ENCODE measurements at places on chromosomes 6 and 20.

DNA sequence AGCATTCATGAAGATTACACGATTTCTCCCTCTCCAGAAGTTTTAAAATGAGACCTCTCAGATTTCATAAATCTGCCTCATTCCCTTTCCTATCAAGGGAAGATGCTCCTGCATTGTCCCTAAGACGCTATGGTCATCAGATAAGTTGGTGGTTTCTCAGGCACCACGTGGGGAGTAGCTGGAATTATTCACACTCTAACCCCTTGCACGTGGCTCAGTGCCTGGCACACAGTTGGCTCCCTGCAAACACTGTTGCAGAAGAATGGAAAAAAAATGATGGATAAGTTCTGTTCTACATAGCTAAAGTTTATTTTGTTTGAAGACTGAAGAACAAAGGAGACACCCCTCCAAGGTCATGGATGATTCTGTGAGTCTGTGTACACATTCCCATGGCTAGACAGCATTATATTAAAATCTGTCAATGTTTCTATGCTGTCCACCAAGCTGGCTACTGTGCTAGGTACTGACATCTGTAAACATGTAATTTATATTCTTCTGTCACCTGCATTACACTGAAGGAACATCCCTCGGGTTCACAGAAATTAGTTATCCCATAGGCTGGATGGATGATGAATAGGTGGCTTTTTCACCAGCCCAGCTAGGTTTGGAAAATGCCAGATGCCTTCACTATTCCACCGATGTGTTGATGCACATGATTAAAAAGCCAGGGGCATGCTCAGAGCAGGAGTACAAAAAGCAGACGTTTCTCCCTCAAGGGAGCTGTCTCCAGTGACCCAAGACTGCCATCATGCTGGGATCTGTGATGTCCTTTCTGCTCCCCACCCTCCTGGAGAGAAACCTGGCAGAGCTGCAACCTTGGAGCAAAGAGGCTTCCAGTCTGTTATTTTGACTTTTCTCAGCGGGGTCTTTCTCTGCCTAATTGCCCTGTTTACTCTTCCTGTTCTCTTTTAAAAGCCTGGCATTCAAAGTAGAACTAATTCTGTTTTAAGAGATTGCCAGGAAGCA lies 610.5 kb downstream of the UTRN start:
- no peak for DNase-seq

GRCh38 chr20:37381621-37382471 lies 35.9 kb downstream of the SRC start:
- DNase-seq: no peak

DNA sequence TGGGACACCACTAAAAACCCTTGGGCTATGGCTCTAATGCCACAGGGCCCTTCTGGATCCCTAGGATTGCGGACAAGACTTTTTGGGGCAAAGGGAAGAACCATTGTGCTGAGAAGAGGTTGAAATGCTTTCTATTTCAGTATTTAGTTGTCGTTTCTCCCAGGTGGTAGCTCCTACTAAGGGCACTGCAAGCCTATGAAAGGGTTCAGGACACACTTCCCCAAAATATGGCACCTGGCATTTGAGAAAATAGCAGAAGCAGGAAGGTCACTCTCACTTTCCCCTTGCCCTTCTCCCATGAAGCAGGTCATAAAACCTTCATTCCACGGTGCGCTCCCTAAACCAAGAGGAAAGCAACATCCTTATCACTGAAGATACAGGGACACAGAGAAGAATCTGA lies 125.4 kb upstream of the GPR6 start:
- DNase-seq: no peak

DNA sequence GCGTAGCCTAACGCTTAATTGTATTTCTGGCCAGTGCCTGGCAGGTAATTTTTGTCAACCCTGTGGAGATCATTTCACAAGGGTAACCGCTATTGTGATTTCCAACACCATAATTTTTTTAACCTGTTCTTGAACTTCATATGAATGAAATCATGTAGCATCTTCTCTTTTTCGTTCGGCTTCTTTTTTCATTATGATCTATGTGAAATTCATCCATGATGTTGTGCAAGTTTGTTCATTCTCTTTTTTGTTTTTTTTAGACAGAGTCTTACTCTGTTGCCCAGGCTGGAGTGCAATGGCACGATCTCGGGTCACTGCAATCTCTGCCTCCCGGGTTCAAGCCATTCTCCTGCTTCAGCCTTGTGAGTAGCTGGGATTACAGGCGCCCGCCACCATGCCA lies 42.5 kb upstream of the TGM3 start:
- DNase-seq: no peak

GRCh38 chr20:58633161-58634053 lies 17.7 kb upstream of the STX16 start:
- DNase-seq: no peak

GRCh38 chr6:28683945-28684538 lies 158.4 kb downstream of the GPX5 start:
- peak; percentile 63 for DNase-seq

- DNase-seq: no peak
These were observed 229.3 kb downstream of the FARS2 start for GRCh38 chr6:5490501-5491069.

GRCh38 chr6:36853325-36853724 lies 14.1 kb upstream of the CPNE5 start:
- peak; percentile 78 for DNase-seq

DNA sequence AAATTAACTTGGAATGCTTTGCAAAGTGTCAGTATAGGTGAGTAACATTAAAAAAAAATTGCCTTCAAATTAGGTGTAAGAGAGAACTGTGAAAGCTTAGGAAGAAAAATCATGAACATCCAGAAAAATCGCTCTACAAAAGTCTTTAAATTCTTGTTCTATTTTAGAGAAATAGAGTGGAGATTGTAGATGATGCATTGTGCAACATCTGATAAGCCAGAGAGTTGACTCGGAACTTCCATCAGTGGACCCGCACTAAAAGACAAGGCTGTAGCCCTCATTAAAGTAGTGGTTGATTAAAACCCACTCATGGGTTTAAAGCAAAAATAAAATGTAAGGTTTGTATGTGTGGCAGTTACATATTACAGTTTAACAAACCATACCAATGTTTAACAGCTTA lies 35.8 kb downstream of the MAP3K4 start:
- no peak for DNase-seq

DNA sequence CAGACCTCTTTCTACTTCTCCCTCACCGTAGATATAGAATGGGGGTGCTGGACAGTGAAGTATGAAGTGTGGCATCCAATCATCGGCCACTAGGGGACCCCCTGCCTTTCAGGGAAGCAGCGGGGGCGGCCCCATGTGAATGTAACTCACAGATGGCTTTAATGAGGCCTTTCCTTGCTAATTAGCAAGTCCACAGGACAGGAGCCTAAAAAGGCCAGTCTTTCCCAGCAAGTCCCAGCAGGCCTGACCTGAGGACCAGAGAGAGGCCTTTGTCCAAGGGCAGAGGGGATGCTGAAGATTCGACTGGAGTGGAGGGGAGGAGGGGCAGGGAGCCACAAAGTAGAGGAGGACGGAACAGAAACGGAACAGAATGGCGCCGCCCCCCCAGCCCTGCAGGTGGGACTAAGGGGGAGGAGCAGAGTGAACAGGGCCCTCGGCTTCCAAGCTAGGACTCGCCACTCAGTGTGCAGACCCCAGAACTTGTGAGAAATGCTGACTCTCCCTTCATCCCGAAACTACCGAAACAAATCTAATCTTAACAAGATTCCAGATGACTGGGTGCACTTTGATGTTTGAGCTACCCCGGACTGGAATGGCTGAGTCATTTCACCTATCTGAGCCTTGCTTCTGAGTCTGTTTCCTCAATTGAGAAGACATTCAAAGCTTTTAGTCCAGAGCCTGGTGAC lies 5.8 kb downstream of the C6orf132 start:
- peak; percentile 67 for DNase-seq

DNA sequence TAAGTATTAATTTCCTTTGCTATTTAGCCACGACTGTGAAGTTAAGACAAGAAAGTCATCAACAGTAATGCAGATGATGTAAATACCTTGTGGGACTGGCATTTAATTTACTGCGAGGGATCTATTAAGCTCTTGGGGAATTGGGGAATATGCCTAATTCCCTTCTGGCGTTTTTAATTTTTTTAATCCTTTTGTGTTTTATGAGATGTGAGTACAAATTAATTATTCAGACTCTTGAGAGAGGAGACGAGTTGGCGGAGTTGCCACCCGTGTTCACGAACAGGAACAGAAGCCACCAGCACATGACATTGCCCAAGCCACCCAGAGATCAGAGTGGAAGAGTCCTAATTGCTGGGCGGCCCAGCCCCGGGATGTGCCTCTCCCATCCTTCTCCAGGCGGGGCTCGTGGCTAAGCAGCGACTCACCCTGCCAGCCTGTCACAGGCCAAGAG lies 533 bp upstream of the CRYBG1 start:
- DNase-seq: no peak

DNA sequence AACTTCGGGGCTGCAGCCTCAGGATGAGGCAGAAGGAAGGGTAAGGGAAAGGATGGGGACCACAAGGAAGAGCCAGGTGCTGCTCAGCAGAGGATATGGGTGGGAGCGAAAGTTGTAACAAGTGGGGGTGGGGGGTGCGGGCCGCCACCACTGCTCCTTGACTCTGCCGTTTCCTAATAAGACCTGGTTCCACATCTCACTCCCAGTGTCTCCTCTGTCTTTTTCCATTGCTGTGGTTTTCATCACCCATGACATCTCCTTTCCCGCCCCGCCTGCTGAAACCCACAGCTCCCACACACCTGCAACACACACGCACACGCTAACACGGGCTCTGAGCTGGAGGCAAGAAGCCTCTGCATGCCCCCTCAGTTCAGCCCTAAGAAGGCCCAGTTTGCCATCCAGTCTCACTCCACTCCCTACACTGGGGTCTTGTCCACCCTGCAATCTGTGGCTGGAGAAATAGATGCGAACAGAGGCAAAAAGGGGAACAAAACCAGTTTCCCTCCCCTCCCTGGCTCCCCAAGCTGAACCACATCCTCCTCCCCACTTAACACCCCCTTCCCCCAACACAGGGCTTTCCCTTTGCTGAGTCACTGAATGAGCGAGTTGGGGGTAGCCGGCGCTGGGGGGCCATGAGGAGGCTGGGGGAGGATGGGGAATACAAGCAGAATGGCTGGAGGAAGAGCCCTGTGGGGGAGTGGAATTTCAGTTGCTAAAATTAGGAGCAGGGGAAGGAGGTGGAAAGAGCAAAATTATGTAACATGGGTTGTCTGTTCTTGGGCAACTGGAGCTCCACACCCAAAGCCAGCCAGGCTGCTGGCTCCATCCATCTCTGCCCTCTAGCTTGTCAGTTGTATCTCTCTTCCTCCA lies 11.5 kb downstream of the NFKBIL1 start:
- no peak for DNase-seq

DNA sequence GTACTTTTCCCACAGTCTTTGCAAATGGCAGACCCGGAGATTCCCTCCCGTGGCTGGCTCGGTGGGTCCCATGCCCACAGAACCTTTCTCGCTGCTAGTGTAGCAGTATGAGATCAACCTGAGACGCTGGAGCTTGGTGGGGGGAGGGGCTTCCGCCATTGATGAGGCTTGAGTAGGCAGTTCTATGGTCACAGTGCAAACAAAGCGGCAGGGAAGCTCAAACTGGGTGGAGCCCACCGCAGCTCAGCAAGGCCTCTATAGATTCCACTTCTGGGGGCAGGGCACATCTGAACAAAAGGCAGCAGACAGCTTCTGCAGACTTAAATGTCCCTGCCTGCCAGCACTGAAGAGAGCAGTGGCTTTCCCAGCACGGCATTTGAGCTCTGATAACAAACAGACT lies 186.0 kb upstream of the KCNK16 start:
- DNase-seq: no peak

DNA sequence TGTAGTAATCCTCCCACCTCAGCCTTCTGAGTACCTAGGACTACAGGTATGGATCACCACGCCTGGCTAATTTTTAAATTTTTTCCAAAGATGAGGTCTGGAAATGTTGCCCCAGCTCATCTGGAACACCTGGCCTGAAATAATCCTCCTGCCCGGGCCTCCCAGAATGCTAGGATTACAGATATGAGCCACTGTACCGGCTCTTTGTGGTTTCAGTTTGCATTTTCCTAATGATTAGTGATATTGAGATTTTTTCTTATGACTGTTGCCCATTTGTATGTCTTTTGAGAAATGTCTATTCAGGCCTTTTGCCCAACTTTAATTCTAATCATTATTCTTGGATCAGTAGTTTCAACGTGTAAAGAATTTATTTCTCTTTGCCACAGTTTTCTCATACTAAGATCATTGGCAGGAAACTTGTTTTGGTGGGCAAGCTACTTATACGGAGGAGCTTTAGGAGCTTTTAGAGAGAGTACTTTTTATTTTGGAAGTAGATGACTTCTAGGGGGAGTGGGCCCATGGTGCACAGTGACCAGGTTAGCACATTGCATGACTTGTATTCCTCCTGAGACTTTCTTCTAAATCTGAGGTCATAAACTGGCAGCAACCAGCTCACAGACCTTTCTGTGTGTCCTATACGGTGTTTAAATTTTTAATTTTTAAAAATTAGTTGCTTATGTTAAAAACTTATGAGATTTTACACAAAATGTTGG lies 62.3 kb downstream of the STK4 start:
- DNase-seq: no peak

DNA sequence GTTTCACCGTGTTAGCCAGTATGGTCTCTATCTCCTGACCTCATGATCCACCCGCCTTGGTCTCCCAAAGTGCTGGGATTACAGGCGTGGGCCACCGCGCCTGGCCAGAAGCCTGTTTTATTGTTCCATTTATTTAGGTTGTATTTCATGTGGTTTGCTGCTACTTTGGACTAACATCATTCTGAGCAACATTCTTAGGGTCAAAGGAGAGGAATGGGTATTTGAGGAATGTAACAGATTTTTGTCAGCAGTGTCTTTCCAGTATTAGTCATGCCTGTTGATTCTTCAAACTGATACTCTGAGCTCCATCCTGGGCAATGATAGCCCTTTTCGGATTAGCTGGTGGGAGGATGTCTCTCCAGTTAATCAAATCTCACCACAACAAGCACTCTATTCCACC lies 213.0 kb upstream of the CITED2 start:
- peak; percentile 62 for DNase-seq

DNA sequence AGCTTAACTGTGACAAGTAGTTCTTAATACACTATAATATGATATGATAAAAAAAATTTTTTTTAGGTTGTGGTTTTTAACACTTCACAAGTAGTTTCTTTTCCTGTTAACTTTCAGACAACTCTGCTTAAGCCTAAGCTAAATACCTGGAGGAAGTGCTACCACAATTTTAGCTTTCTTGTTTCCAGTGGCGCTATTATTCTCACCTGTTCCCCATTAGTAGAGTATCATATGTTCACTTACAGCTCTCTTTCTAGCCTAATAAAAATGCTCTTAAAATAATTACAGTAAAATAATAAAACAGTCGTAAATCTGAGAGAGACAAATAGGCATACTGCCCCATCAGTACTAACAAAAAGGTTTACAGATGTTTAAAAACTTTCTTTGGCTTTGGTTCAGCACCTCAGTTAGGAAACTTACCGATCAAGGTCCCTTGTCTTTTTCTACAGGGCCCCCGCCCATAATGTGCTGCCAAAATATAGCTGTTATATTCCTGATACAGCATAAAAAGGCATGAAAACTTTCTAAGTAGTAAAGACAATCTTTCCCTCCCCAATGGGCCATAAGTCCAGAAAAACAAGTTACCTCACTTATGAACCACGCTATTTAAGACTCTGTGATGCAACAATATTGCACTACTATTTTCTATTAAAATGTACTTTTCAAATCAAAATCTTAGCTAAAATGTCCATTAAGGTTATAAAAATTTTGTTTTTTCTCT lies 57.9 kb downstream of the SESN1 start:
- no peak for DNase-seq

GRCh38 chr6:90126839-90127238 lies 169.8 kb downstream of the BACH2 start:
- DNase-seq: no peak

GRCh38 chr6:150134280-150134920 lies 8.4 kb upstream of the PPP1R14C start:
- DNase-seq: peak; percentile 31

GRCh38 chr20:56762401-56762800 lies 133.3 kb downstream of the TFAP2C start:
- DNase-seq: no peak

Data from H4 (cell line).